ENCODE measurements at places on chromosomes 6 and 20.

DNA sequence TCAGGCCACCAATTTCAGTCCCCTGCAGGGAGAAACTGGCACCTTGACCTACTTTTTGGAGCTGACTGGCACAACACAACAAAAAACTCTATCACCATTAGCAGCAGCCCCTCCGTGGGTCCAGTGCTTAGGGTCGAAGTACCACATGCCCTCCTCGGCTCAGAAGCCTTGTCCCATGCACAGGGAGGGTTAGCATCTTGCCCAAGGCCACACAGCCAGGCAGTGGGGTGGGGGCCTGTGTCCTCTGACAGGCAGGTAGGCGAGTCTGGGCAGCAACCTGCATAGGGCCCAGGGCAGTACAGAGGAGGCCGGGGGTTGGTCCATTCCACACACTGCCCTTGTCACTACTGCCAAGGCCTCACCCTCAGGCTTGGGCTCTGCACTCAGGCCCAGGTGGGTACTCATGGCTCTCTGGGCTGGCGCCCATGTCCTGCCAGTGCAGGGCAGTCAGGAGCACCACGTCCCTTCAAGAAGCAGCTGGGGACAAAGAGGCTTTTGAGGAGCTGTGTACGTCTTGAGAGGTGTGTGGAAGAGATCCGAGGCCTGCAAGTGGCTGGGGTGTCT, 53.6 kb downstream of the PYGB start:
- no peak for DNase-seq

GRCh38 chr6:127023001-127023778, 95.3 kb upstream of the RSPO3 start:
- DNase-seq: no peak

DNA sequence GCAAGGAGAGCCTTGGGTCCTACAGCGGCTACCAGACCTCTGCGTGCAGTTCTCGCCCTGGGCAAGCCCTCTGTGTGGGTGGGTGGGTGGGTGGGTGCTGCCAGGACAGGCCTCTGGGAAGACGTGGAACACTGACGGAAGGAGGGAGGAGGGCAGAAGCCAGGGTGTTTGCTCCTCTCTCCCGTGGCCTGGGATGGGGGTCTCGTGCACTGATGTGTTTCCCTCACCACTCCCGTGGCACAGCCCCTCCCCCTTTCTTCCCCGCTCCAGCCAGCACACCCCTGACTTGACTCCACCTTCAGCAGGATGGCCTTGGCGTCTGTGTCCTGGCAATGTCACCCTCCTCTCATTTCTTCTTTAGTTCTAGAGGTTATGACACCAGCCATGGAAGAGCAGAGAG, 130.0 kb downstream of the CDH26 start:
- DNase-seq: no peak

- no peak for DNase-seq
Measured at GRCh38 chr6:73460056-73460455, 1.5 kb upstream of the MTO1 start.

DNA sequence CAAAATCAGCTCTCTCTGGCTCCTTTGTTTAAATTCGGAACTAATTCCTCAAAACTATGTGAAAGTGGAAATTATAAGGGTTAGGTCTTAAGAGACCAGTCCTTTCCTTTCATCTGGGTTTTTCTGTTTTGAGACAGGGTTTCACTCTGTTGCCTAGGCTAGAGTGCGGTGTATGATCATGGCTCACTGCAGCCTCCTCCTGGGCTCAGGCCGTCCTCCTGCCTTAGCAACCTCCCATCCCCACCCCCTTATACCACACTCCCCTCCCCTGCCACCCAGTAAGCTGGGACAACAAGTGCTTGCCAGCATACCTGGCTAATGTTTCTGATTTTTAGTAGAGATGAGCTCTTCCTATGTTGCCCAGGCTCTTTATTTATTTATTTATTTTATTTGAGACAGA, 12.8 kb upstream of the SSR1 start:
- no peak for DNase-seq

All from activated T-cell treated with anti-CD3 and anti-CD28 coated beads, Interleukin-2, amount 50 U/mL, for 72 hours (primary cell).